Iris pigment epithelial cell (primary cell): ENCODE measurements at places on chromosomes 7 and 10.
A peak's percentile ranks its signal among the peaks of the same experiment; 100 is the strongest.

DNA sequence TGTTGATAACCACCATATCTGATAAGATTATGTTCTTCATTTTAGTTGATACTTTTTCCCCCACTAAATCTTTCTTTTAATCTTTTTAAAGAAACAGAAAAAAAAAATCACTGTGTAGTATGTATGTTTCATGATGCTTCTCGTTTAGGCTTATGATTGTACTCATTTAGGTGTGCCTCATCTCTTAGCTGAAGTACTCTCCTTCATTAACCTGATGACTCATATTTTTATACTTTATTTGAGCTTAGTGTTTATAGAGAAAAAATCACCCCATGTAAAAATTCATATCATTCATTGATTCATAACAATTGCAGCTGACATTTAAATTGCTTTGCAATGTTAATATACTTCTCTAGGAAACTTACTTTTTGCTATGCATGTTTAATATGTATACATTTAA lies 158.9 kb downstream of the MLLT10 start:
- no peak for DNase-seq

DNA sequence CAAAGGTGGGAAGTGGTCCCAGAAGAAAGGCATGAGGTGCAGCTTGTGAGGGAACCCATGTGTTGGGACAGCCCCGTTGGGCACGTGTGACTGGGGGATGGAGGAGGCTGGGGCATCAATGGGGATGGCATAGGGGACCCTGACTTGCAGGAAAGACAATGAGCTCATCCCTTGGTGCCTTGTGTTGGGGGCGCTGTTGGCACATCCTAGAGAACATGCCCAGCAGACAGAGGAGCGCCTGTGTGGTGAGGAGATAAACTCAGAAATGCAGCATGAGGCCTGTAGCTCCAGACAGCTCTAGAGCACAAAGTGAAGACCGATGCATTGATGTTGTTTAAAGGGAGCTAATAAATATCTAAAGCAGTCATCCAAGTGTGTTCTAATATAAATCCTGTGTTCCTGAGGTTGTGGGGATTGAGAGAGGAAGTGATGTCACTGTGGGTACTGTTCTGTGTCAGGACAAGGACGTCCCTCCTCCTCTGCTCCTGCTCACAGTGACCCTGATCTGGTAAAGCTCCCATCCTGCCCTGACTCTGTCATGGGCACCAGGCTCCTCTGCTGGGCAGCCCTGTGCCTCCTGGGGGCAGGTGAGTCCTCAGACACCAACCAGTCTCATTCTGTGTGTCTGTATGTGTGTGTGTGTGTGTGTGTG lies 126.1 kb upstream of the PRSS58 start:
- DNase-seq: no peak

DNA sequence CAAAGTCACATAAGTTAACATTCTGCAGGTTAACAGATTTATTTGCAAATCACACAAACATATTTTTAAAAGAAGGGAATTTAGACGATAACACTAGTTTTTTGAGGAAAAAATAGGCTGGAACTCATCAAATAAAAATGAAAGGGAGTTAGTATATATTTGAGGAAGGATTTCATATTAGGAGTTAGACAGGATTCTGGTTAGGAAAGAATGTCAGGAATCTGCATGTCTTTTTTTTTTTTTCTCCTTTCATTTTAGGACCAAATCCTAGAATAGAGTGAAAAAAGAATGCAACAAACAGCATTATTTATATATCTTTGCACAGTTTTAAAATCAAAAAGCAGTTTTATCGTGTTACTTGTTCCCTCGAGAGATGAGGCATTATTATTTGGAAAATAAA lies 8.9 kb upstream of the TRDMT1 start:
- DNase-seq: no peak

- no peak for DNase-seq
Observed at GRCh38 chr7:159099711-159100231, 44.9 kb downstream of the VIPR2 start.

- peak; percentile 30 for DNase-seq
Observed at GRCh38 chr7:131861620-131862346, 305.4 kb upstream of the PODXL start.

DNA sequence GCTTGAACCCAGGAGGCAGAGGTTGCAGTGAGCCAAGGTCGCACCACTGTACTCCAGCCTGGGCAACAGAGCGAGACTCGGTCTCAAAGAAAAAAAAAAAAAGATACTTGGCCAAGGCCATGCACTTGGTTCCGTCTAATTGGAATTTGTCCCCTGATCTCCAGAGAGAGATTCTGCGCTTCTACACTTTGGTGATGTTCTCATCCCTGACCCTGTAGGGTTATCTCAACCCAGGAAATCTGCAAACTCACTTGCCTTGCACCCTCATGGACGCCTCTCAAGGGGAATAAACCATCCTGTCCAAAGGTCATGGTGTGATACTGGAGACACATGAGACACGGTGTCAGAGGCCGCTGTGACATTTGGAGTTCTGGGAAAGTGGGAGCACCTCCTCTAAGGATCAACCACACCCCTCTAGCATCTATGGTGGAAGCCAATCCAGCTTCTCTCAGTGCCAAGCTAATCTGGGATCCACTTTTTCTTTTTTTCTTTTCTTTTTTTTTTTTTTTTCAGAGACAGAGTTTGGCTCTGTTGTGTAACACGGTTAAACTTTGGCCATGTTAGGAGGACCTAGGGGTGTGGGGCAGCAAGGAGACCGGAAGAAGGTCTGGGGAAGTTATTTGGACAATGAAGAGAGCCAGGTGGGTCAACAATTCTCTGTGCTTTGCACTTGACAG lies 7.8 kb upstream of the POR start:
- DNase-seq: no peak

- DNase-seq: peak; percentile 62
Observed at GRCh38 chr7:24756545-24757352, 515 bp downstream of the GSDME start.

GRCh38 chr7:5773661-5774086 lies 7.8 kb downstream of the RNF216 start:
- peak; percentile 93 for DNase-seq

GRCh38 chr10:102646610-102647442 lies 2.5 kb downstream of the TRIM8 start:
- DNase-seq: peak; percentile 48

DNA sequence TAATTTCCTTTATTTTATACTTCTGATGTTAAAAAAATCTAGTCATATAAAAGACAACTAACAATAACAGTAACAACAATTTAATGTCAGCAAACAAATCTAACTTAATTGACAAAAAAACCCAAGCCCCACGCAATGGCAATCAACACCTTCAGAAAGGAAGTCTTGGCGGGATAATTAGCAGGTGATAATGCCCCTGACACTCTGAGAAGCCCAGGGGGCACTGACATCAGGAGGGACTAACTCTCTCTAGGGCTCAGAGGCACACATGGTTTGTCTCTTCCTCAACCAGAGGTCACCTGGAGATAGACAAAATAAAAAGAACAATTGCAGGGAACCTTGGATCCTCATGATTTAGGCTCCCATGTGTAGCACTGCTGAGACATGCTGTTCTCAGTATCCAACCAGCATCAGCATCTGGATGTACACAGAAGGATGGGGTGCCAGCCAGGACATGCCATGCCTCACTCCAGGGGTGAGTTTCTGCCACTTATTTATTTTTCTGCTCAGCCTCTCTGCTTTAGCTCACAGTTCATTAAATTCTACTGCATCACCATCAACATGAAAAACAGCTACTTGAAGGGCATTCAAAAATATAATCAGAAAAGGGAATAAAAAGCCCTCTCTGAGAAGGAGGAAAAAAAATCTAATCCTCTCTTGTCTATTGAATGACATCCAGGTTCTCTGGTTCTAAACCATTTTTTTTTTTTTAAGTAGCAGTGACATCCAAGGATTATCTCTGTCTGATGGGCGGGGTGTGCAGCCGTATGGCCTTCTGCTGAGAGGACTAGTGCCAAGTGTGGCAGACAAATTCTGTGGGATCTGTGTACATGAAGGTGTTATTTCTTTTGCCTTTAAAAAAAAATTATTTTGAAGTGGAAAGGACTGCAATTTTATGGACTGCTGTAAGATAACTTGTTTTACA lies 96.3 kb downstream of the ATXN7L1 start:
- no peak for DNase-seq

DNA sequence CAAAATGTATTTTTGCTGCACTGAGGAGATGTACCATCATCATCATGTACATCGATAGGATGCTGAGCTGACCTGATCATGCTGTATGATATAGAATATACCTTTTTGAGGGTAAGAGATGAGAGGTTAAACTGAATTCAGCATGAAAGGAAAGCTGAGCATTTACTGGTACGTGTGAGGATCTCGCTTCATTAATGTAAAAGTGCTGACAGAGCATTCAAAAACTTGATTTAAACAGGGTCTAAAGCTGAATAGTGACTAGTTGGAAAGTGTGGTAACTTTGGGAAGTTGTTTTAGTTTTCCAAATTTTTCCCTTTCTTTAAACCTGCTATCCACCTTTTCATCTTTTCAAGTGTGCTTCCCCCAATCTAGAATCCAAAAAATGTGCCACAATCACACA lies 28.5 kb upstream of the COL1A2 start:
- DNase-seq: no peak

DNA sequence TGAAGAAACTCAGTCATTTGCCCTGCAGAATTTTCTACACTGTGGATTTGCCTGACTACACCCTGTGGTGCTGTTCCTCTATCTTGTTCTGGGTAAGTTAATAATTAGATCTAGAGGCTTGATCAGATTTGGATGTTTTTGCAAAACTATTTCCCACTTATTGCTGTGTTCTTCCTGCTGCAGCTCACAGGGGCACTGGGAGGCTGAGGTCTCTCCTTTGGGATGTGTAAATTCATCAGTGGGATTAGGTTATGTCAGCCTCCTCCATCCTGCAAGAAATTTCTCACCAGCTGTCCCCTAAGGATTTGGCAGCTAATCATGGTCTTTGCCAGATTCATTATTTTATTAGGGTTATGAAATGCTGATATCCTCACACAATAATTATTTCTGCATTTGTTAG lies 148.1 kb upstream of the ZNF32 start:
- DNase-seq: no peak

- DNase-seq: no peak
Observed at GRCh38 chr10:78919181-78919966, 149.4 kb upstream of the ZMIZ1 start.

DNA sequence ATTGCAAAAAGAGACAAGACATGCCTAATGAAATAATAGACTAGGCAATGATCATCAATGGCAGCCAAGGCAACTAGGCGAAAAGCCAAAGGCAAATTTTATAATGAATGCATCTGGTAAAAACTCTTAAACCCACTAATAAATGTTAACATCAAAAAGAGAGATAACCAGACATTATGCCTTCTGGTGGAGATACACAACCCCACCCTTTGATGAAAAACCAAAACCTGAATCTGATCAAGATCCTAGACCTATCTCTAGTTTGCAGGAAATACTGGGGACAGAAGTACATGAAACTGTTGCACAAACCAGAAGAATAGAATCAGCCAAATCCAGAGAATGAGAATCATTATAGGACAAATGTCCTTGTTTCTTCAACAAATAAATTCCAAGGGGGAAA lies 22.0 kb upstream of the GSAP start:
- no peak for DNase-seq

DNA sequence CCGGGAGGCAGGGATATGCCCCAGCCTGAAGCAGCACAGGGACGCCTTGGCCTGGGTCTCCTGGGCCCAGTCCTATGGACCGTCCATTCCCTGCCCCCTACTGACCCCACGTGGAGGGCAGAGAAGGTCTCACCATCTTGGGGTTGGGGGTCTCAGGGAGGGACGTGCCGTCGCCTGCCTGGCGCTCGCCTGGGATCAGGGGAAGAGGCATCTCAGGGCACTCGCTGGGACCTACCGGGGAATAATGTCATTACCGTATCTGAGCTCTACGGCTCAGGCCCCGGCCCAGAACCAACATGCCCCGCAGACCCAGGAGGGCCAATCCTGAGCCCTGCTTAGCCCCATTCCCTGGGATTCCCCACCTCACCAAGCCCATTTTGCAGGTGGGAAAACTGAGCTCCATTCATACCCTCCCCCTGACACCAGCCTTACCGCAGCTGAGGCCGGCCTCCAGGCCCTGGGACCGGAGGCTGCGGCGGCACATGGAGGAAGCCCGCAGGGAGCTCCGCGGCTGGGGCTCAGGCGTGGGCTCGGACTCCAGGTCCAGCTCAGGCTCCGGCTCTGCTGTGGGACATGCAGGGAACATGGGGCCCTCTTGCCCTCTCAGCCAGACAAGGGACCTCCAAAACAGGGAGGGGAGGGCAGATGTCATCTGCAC lies 40.7 kb downstream of the GRID2IP start:
- no peak for DNase-seq

DNA sequence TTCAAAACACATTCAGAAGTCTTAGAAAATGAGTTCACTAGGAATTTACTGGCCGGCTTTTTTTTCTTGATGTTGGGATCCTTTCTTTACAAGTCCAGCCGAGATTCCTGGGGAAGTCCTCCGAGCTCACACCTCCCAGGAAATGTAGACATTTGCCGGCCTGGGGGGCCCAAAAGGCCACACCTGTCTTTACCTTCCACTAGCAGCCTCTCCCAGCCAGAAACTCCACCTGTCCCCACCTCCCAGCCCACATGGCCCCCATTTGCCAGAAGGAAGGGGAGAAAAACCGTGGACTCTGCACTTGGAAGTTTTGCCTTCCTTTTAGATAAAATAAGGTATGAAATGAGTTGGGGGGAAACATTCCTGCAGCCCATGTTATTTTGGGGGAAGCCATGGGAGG lies 27.6 kb upstream of the EMX2 start:
- no peak for DNase-seq

- DNase-seq: no peak
Observed at GRCh38 chr10:59314268-59314667, 48.1 kb downstream of the FAM13C start.
